ENCODE measurements at places on chromosomes 4 and X.

DNA sequence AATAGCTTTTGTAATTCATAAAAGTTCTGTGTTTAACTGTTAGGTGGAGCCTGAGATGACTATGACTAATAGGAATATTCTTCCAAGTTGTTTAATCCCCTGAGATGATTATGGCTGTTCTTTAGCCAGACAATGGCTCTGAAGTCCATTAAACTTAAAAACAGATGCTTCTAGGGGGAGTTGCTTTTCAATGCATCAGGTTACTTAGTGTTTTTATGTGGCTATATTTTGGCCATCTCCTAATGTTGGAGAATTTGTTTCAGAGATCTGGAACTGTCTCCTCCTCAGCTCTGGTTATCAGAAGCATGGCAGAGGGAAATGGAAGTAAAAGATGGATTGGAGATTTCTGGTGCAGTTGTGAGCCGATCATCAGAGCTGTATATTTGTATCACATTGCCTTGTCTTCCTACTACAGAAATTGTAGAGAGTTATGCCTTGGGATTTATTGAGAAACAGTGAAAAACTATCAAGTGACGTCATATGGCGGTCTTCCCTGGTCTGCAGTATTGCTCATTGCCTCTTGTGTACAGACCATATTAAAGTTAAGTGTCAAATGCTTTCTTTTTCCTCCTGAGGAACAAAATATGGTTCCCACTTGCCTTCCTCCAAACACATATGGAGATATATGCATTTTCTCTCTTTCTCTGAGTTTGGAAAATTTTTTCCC lies 29.8 kb downstream of the SGMS2 start:
- no peak for DNase-seq

DNA sequence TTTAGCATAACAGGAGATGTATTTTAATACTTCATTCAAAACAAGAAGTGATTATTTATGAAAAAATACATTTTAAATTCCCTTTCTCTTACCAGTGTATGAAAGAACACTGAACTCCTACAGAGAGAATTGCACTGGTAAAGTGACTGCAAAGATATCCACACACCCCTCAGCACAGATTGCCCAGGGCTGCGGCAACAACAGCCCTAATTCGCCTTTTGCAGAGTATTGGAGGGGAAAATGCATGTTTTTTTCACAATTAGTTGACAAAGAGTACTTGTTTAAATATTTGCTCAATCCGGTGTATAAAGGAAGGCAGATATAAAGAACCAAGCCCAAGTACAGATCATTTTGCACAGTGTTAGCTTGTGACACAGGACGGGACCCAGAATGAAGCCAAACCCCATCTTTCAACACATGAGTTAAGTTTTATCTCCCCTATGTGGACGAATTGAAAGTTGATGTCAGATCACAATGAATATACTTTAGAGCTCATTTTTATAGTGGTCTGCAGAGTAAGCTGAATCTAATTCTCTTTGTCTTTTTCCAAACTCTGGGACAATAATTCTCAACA lies 551.4 kb upstream of the IGFBP7 start:
- no peak for DNase-seq

GRCh38 chr4:32192363-32192762 lies 1472.2 kb downstream of the PCDH7 start:
- DNase-seq = no peak

- DNase-seq = no peak
These were observed 193.2 kb downstream of the RASL11B start for GRCh38 chr4:53055274-53055673.

DNA sequence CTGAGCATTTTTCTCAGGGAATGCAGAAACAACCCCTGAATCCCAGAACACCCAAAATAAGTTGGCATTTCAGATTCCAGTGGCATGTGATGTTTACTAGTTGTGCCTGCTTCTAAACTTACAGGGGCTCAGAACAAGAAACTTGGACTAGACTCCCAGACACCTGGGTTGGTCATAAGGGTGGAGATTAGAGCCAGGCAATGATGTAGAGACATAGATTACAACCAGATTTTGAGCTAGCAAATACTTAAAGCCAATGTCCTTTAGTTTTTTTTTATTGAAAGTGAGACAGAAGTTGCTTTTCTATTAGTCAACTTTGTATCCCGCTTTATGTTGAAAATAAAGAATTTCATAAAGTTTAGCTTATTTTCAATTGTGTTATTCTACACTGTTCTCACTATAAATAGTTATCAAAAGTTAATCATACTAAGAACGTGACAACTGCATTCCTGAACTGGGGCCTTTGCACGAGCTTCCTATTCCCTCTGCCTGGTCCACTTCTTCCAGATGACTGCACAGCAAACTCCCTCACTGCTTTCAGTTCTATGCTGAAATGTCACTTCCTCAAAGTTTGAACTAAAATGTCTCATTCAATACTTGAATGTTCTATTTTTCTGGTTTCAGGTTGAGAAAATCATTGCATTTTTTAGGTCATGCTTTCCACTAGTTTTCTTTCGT lies 224.7 kb upstream of the PPP1R2C start:
- no peak for DNase-seq

- no peak for DNase-seq
These were observed 56.6 kb upstream of the RBM47 start for GRCh38 chr4:40686081-40686913.

DNA sequence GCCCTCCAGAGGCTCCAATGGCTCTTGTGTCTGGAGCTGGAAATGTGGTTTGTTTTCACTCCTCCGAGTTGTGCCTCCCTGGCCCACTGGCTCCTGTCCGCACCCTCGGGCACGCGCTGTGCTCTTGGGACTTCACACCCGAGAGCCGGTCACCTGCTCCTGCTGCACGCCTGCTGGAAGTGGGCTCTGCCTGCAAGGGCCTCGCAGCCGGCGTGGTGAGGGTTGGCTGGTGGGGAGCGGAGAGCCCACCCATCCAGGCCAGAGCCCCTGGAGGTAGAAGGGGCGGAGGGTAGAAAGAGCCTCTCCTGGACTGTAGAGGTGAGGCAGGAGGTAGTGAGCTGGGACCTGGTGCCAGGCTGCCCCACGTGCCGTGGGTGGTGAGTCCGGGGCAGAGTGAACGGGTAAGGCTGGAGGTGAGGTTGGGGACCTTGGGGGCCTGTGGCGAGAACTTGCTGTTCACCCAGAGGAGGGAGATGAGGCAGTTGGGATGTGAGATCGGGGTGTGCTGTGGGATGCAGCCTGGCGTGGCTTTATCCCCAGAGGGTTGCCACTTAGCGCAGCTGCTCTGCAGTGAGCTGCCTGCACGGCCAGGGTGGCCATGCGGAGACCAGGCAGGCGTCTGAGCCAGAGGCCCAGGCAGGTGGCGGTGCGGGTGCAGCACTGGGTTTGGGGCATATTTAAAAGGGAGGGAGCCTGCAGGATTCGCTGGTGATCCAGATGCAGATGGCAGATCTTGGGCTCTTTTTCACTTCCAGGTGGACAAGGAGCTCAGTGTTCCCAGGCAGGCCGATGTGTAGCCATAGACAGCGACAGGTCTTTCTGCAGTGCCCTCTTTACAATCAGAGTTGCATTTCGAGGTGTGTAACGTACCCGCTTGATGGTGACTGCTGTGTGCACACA lies 48.8 kb downstream of the PCGF3 start:
- no peak for DNase-seq

DNA sequence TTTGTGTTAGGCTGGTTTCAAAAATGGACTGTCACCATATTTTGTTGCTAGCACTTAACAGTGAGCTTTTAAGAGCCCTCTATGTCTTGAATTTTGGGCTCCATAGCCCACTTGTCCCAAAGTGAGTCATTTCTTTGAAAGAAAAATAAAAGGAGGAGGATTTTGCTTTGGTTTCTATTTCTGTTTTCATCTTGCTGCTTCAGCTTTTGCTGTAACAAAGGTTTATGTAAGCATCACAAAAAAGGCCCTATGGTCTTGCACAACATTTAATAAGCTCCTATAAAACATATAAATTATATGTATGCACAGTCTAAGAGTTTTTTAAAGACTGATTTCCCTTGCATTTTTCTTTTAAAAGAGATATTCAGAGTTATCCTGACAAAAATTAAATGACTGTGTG lies 105.2 kb downstream of the PHOX2B start:
- no peak for DNase-seq

GRCh38 chr4:3736806-3737205 lies 29.4 kb upstream of the ADRA2C start:
- no peak for DNase-seq

GRCh38 chr4:41296995-41297394 lies 40.3 kb downstream of the UCHL1 start:
- DNase-seq = no peak

GRCh38 chrX:118420462-118420861 lies 74.6 kb downstream of the WDR44 start:
- DNase-seq = no peak

GRCh38 chrX:46376246-46376885 lies 168.9 kb downstream of the ZNF674 start:
- DNase-seq = no peak

DNA sequence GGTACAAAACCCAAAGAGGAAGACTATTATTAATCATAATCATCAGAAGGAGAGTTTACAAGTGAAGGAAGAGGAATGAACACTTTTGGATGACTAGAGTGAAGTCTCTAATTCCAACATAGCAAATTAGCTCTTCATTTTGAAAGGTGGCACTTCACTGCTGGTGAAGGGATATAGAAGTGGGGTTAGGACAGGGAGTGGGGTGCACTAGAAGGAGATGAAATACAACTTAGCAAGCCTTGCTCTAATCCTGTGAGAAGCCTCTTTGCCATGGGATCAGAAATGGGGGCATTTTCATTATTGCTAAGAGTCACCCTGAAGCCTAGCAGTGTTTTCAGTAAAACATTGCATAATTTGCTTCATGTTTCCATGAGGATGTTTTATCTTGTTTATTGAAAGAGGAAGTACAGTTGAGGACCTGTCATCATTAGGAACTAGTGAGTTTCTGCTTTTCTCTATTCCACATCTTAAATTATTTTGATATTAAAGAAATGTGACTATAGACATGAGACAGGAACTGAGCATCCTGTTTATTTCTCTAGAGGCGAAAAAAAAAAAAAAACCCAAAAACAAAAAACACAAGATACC lies 9.3 kb upstream of the GRPR start:
- no peak for DNase-seq

DNA sequence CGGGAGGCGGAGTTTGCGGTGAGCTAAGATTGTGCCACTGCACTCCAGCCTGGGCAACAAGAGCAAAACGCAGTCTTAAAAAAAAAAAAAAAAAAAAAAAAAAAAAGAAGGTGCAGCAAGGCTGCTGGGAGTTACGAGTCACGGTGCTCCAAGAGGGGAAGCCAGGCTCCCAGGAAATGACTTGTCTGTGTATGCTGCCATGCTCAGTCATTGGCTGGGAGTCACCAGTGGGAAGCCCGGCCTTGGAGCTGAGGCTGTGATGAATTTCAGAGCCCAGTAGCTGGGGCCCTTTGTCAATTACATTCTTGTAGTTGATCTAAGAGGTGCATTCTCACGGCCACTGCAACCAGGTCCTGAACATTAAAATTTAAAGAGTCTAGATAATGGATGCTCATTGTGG lies 1105.1 kb upstream of the TENM3 start:
- no peak for DNase-seq

DNA sequence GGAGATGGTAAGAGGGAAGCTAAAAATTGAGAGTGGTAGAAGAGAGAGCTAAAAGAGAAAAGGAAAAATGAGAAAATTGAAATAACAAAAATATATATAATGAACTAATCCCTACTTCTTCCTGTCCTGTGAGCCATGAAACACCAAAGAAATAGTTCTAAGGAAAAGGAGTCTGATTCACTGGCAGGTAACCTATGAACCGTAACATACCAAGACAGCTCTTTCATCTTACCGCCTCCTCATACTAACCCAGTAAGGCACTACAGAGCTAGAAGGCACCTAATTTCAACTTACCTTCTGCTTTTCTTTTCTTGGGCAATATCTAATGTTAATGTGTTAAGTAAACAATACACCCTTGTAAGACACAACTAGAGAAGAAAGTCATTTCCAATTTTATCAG lies 297.7 kb upstream of the DIAPH2 start:
- no peak for DNase-seq

- DNase-seq = no peak
These were observed 39.4 kb downstream of the RAPGEF2 start for GRCh38 chr4:159142241-159142640.

DNA sequence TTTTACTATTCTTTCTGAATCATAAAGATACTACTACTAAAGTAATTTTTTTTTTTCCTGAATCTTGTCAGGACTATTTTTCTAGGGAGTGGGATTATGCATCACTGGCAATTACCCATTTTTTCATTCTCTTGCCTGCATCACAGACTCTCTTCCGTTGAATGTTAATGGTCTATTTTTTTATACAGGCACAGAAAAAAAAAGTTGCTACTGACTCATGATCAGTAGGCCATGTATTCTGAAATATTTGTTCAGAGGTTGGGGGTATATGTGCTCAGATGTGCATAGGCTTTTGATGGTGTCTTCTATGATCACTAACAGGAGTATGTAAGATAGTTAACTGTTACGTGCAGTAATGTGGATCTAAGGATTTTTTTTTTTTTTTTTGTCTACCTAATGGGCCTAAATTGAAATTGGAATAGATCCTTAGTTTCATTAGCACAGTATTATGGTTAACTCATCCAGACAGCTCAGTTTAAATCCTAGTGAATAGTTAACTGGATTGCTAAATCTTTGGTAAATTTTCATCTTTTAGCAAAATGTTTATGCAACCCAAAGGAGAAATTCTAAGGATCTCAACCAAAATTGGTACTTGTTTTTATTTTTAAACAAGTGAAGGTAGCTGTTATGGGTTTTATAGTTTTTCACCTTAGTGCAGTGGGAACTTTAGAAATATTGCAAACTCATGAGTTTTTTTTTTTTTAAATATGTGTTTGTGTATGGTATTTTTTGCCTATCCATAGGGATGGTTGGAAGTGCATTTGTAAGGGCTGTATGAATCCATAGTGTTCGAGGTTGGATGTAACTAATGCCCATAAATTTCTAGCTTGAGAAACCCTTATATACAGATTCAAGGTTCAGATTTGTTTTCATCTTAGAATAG lies 12.1 kb downstream of the BMP2K start:
- no peak for DNase-seq

GRCh38 chr4:138113819-138114400 lies 128.2 kb downstream of the SLC7A11 start:
- DNase-seq = no peak

GRCh38 chr4:138632856-138633579 lies 382.6 kb upstream of the NOCT start:
- no peak for DNase-seq

Data from stimulated activated CD8-positive, alpha-beta memory T cell treated with anti-CD3 and anti-CD28 coated beads, Interleukin-15, amount 100 ng/mL, for 4 hours (primary cell).